Right ventricle myocardium inferior (tissue), 1 donor: ENCODE measurements at places on chromosomes 1 and 21.

GRCh38 chr1:167418391-167418790, 99.9 kb downstream of the CD247 start:
- DNase-seq, result no peak

DNA sequence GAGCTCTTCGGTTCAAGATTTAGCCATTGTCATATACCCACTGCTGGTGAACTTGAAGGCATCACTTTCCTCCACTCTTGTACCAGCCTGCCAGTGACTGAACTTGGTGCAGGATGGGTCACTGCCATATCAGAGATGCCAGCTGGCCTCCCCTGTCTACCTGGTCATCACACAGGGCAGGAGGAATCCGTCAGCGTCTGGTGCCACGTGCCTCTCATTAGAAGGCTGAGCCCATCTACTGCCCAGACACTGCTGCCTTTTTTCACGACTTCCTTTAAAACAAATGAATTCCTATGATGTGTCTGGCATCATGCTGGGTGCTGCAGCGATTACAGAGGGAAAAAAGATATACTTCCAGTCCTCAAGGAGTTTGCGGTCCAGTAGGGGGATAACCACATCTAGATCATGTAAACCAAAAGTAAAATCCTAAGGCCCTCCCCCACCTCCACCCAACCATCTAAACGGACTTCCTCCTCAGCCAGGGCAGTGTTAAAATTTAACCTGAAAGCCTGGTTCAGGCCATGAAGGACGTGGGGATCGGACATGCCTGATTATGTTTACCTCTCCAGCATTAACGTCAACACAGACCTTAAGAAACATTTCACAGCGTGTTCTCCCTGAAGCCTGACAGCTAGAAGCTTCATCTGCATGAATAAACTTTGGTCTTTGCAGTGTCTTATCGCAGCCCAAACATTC, 29.2 kb upstream of the PDE9A start:
- DNase-seq, result no peak

GRCh38 chr1:246417813-246418564, 89.1 kb downstream of the SMYD3 start:
- no peak for DNase-seq

GRCh38 chr1:27906759-27907158, 28.0 kb upstream of the SMPDL3B start:
- no peak for DNase-seq

DNA sequence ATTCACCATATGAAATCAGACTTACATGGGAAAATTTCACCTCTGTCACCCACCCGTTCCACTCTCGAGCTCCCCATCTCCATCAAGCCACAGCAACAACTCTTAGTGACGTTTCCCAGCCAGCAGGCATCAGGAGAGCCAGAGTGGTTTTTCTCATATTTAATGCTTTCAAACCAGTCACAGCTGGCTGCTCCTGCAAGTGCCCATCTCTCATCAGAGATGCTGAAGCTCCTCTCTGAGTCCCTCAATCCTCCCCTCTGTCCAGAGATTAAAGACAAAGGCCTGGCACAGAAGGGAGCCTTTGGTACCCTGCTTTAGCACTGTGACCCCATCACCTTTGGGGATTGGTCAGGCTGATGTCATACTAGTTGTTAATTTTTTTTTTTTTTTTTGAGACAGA, 277.3 kb downstream of the DNM3 start:
- DNase-seq, result no peak

DNA sequence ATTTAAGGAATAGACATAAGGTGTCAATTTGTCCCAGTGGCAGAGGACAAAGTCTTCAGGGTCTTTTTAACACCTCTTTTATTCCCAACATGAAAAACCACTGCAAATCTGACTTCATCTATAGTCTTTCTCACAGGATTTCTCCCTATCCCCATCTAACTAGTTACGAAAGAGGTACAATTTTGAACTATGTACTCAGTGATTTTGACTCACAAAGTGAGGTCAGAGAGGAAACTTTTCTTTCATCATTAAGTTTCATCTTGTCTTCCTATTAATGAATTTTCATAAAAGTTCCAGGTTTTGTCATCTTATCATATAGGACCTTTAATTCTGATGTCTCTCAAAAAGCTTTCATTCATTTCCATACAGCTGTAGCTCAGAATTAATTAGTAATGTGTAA, 63.3 kb downstream of the ASH1L start:
- no peak for DNase-seq
